ENCODE measurements at places on chromosomes 2 and 18.
A peak's percentile ranks its signal among the peaks of the same experiment; 100 is the strongest.

GRCh38 chr2:42142547-42143184, 26.5 kb upstream of the EML4 start:
- peak; percentile 46 for DNase-seq

DNA sequence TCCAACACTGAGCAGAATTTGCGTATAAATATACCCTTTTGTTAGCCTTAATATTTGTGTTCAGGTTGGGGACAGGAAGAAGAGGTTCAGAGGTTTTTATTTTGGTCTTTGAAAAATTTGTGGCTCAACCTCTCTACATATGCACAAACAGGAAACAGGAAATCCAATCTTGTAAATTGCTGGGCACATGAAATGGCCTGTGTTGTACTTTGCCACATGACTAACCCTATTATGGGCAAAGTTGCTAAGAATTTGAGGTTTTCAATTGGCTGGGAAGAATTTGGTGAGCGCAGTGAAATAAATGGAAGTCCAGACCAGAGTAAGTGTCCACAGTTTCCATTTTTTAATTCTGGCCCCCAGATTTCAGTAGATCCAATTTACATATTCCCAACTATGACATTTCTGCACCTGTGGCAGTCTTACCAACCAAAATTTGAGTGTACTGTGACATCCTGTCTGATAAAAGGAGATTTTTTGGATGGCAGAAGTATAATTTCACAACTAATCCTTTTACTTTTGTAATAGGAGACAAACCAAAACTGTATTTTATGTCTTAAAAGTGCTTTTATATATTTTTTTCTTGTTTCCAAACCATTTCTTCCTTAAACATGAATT, 63.6 kb downstream of the COX7A2L start:
- no peak for DNase-seq

GRCh38 chr18:13376841-13377351, 158.3 kb downstream of the LDLRAD4 start:
- DNase-seq = no peak

DNA sequence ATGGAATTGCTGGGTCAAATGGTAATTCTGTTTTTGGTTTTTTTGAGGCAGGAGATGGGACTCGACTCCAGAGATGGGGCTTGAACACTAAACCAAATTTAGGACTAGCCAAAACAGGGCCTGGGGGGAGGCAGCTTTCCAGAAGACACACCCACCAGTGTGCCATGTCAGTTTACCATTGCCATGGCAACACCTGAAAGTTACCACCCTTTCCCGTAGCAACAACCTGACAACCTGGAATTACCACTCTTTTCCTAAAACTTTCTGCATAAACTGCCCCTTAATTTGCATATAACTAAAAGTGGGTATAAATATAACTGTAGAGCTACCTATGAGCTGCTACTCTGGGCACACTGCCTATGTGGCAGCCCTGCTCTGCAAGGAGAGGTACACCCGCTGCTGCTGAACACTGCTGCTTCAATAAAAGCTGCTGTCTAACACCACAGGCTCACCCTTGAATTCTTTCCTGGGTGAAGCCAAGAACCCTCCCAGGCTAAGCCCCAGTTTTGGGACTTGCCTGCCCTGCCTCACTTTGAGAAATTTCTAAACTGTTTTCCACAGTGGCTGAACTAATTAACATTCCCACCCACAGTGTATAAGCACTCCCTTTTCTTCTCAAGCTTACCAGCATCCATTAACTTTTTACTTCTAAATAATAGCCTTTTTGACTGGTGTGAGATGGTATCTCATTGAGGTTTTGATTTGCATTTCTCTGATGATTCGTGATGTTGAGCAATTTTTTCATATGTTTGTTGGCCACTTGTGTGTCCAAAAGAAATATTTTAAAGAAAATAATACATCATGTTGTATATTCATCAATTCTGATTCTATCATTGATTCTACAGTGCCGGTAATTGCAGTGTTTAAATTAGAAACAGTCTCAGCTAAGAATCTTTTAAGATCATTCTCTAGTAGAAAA, 10.6 kb downstream of the CDK15 start:
- no peak for DNase-seq

DNA sequence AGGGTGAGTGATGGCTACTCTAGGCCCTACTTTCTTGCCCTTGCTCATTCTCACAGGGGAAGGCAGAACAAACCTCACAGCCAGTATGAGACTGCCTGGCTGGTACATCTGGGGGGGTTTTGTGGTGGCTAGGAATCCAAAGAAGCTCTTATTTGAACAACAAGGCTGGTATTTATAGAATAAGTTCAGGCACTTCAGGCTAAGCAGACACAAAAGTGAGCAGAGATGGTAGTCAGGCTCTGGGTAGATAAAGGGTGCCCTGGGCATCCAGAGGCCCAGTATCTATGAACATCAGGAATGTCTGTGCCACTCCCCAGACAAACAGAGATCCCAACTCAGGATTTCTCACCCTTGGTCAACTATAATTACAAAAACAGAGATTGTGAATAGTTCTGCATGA, 57.2 kb upstream of the RTN4 start:
- peak; percentile 34 for DNase-seq

- no peak for DNase-seq
Measured at GRCh38 chr2:234994438-234995321, 42.9 kb downstream of the SH3BP4 start.

- peak; percentile 81 for DNase-seq
Measured at GRCh38 chr2:71545572-71546274, 92.4 kb downstream of the DYSF start.

DNA sequence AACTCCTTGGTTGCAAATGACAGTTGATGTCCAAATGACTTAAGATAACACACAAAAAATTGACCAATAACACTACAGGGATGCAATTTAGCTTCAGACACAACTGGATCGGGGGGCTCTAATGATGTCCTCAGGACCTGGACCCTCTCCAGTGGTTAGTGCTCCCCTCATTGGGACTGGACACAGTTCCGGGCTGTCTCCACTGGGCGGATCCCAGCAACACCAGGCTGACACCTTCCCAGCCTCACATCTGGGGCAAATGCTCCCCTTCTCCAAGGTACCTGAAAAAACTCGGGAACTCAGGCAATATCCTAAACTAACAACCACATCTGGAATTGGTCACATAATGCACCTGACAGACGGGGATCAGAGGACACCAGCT, 48.7 kb downstream of the PSMG2 start:
- DNase-seq = no peak

- peak; percentile 29 for DNase-seq
Measured at GRCh38 chr2:37779611-37780386, 108.4 kb upstream of the CDC42EP3 start.

- DNase-seq = no peak
Measured at GRCh38 chr2:230161184-230161583, 58.6 kb downstream of the SP110 start.

GRCh38 chr2:239824046-239824694, 201.0 kb downstream of the NDUFA10 start:
- peak; percentile 64 for DNase-seq

GRCh38 chr2:8307606-8308180, 374.2 kb upstream of the ID2 start:
- DNase-seq = no peak

GRCh38 chr2:152617456-152618192, 99.6 kb downstream of the PRPF40A start:
- DNase-seq = no peak

GRCh38 chr2:15666861-15667808, 75.5 kb downstream of the DDX1 start:
- DNase-seq = no peak
